CD8-positive, alpha-beta T cell (primary cell): ENCODE measurements at places on chromosomes 1 and 21.

- DNase-seq = no peak
Measured at GRCh38 chr21:37193676-37194075, 73.5 kb downstream of the VPS26C start.

DNA sequence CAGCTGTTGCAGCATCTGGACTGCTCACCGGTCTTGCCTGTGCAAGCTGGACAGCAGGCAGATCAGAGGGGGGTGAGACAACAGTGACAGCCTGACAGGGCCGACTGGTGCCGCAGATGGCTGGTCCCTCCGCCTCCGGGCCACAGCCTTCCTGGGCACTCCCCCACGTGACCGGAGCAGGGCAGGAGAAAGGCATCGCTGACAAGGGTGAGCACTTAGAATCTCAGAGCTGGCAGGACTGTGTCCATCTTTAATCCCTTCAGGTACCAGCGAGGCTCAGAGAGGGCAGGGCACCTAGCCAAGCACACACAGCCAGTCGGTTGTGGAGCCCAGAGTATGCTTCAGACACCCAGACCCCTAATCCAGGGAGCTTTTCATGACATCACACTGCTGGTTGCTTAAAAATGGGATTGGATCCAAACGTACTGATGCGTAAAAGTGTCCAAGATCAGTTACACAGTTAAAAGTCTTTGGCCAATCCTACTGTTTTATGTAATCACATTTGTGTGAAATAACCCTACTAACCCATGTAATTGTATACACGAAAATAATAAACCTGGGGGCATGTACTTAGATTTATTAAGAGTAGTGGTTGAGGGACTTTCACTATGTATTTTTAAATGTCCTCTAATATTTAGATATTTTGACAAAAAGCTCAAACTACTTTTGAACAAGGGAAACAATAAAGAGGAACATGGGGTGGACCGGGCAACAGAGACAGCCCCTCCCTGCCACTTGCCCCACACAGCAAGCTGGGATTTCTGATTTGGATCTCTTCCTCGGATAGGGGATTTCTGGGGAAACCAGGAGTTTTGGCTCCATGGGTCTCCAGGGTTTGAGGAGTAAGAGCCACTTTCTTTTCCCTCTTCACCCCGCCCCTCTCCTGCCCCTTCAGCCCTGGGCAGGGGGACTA lies 758 bp upstream of the CNTN2 start:
- DNase-seq = no peak

DNA sequence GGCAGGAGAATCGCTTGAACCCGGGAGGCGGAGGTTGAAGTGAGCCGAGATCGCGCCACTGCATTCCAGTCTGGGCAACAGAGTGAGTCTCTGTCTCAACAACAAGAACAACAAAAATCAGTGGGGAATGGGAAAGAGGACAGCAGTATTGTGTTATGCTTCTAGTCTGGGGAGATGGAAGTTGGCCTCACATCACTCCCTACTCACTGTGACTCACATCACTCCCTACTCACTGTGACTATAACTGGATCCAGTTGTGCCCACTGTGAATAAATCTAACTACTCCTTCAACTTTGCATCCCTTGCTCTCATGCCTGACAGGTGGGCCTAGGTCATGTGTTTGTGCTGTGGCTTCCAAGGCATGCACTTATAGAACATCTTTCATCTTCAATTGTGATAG lies 285.4 kb upstream of the USP24 start:
- DNase-seq = no peak

DNA sequence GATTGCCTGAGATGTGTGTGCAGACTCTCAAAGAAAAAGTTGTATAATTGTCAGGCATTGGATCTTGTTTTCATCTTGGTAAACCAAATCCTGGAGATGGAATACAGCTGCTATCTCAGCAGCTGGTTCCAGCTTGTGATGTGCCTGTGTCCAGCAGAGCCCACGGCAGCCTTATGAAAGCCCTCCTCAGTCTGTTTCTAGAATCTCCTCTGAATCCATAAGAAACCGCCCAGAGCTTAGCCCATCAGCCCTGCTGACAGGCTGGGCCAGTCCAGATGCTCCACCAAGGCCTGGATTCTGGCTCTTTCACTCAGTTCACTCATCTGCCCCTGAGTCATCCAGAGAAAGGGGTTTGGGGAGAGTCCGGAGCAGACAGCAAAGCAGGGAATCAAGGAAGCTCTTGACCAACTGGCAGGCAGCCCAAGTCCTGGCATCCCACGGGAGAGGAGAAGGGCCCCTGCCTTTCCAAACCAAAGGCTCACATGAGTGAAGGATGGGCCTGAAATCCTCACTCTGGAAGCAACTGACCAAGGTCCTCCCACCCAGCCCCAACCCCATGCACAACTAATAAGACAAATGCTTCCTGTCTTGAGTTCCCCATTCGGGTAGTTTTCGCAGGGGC lies 45.7 kb downstream of the NAV1 start:
- DNase-seq = no peak

GRCh38 chr1:222053790-222054294 lies 312.0 kb upstream of the DUSP10 start:
- DNase-seq = no peak

DNA sequence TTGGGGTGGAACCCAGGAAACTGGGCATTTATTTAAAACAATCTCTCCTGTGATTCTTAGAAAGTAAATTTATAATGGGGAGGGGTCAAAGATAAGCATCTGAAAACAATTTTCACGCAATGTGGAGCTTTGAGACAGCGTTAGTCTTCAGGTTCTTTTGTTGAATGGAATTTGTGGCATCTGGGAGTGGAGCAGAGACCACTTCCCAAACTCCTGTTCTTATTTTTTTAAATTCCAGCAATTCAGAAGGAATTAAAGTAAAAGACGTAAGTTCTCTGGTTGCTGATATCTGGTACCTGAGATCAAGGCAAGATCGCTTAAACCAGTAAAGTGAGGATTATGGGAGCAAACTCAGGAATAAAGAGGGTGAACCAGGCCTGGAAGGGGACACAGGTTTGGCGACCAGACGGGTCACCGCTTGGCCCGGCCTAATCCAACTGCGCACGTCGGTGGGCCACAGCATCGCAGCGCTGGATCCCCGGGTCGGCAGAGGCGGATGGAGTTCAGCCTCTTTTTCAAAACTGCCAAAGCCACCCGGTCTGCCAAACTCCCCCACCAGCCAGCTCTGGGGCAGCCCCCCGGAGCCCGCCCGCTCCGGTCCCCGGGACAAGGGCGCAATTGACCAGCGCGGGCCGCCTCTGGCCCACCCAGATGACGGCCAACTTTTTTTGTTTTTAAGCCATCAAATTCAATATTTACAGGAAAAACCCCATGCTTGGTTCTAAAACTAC lies 754 bp upstream of the PDPN start:
- no peak for DNase-seq

- peak; percentile 15 for DNase-seq
Measured at GRCh38 chr1:52554756-52555155, 1.9 kb upstream of the TUT4 start.

DNA sequence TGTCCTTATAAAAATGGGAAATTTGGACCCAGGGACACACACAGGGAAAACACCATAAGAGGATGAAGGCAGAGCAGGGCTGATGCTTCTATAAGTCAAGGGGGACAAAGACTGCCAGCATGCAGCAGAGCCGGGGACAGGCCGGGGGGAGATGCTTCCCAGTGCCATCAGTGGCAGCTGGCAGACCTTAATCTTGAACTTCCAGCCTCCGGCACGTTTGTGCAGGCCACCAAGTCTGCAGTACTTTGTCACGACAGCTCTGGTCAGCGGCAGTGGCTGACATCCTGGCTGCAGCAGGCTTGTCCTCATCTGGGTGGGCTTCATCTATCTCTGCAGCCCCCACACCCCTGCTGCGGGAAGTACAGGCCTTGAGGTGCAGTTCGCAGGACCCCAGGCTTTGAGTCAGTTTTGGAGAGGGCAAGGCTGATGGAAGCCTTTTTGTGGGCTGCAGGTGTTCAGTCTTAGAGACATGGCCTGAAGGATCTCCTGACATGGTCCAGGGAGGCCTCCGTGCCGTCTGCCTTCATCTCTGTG lies 186.0 kb downstream of the DYRK1A start:
- no peak for DNase-seq

GRCh38 chr1:165560883-165561656 lies 17.3 kb downstream of the LRRC52 start:
- DNase-seq = no peak

GRCh38 chr1:225921734-225922709 lies 2.0 kb downstream of the PYCR2 start:
- DNase-seq = no peak

DNA sequence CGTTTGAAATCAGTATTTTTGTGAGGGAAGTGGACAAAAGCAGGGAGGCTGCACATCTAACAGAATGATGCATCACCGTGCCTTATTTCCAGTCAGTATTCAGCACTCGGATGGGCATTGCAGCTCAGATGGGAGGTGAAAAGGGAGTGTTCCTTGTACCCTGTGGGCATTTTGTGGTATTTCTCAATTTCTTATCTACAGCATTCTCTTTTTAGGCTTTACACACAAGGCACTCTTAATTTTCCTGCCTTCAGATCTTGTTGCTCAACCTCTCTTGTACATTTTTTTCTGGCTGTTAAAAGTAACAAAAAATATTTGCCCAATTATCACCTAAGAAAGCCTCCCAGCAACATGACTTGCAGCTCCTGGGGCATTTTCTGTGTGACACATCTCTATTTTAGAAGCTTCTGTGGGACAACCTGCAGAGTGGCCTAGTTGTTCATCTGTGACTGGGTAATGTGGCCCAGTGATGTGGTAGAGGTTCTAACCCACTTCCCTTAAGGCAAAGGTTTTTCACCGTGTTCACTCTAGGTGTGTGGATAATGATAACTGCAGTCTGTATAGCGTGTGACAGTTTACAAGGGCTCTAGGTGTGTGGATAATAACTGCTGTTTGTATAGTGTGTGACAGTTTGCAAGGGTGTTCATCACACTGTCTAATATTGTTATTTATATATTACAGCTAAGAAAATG lies 257.2 kb downstream of the PTGER3 start:
- DNase-seq = no peak

DNA sequence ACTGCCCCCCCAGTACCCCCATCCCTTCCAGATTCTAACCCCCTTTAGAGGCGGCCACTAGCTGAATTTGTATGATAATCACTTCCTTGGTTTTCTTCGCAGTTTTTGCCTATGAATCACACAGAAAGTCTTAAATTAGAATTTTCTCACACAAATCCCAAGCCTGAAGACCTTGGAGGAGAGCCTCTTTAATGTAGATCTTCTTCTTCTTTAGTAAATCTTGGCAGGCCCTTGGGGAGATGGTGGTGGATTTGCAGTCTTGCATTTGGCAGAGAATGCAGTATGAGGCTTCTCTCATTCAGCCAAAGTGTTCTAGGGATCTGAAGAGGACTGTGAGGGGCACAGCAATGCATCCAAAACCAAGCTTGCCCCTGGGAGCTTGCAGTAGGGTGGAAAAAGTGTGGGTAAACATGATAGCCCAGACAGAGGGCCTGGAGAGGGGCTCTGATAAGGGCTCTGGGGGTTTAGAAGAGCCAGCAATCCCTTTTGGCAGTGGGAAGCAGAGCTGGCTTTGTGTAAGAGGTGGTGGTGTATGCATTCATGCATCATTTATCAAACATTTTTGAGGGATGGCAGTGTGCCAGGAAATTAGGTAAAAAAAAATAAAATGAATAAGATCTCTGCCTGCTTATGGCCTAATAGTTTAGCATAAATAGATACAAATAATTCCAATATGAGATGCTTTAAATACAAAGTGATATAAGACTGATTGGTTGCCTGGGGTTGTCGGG lies 7.7 kb upstream of the CDC42 start:
- DNase-seq = no peak

DNA sequence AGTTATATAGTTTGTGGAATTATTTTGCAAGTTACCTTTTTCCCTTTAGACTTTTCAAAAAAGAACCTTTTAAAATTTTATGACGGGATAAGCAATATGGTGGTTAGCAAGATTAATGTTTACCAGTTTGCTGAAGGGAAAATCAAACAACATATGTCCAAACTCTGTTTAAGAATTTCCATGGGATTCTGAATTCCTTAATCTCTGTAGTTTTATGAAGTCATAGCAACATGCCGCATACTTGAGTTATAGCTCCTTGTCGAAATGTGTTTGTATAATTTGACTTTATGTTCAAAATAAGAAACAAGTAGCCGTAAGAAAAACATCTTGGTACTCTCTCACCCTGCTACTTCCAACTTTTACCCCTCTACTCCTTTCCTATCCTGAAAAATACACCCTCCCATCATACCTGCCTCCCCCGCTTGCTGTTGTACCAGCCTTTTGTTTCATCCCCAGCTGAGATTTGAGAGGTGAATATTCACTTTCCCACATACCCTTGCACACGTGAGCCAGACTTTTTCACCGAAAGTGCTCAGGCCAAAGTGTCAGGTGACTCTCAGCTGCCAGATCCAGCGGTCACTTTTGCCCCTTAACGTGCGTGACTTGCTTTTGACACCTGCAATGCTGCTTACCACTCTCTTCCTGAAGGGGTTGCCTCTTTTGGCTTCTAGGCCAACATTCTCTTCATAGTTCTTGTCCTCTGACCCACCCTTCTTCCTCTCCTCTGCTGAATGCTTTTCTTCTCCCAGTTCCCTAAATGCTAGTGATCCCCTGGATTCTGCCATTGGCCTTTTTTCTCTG lies 83.5 kb upstream of the ZNF326 start:
- no peak for DNase-seq

GRCh38 chr1:6461538-6462411 lies 4.2 kb downstream of the TNFRSF25 start:
- no peak for DNase-seq

GRCh38 chr1:167987174-167987573 lies 50.3 kb upstream of the MPC2 start:
- no peak for DNase-seq

DNA sequence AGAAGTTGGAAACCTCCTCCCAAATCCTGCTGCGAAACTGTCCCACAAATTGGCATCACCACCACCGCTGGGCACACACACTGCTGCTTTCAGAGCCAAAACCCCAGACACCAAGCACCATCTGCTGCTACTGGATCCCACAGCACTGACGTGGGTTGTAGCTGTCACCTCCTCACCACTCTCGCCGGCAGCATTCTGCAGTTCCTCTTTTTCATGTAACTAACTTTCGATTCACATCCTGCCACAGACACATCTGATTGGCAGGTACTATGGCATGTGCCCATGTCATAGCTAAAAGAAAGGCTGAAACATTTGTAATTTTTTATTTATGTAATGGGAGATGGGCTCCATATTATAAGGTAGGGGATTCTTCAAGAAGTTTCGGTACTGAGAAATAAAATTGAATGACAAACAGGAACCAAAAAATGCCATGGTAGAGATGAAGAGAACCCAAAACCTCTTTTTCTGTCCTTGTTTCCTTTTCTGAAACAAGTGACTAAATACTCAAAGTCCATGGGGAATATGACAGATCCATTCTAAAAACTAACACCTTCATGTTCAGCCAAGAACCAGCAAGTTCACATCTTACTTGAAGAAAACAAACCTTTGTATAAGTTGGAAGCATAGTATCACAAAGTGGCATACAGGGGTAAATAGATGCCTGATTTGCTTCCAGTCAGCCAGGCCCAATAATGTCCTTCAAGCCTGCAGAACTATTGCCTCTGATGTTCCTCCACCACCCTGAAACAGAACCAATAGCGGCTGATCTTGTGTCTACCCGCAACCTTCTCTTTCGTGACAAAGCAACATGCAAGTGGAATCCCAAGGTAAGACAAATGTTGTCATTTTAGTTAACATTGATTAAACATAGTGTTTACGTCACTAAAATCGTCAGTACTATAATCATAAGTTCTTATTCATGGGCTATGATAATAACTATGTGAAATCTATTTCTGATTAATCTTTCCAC lies 26.6 kb upstream of the RGS13 start:
- peak; percentile 88 for DNase-seq
